ENCODE measurements at places on chromosomes 12 and 14.

DNA sequence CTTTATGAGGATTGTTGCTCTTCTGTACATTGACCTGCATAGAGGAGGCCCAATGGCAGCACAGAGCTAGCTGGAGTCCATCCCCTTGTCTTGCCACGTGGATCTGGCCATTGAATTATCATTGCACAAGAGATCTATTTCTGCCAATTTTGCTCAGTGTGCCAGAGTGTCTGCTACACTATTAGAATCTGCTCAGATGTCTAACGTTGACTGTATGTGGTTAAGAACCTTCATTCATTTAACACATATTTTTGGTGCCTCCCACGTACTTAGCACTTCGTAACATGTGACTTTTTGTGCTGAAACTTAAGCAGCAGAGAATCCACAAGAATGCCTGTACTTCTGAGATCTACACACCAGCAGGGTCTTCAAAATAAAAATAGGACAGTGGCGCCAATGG lies 166.0 kb upstream of the VASH1 start:
- DNase-seq = no peak

DNA sequence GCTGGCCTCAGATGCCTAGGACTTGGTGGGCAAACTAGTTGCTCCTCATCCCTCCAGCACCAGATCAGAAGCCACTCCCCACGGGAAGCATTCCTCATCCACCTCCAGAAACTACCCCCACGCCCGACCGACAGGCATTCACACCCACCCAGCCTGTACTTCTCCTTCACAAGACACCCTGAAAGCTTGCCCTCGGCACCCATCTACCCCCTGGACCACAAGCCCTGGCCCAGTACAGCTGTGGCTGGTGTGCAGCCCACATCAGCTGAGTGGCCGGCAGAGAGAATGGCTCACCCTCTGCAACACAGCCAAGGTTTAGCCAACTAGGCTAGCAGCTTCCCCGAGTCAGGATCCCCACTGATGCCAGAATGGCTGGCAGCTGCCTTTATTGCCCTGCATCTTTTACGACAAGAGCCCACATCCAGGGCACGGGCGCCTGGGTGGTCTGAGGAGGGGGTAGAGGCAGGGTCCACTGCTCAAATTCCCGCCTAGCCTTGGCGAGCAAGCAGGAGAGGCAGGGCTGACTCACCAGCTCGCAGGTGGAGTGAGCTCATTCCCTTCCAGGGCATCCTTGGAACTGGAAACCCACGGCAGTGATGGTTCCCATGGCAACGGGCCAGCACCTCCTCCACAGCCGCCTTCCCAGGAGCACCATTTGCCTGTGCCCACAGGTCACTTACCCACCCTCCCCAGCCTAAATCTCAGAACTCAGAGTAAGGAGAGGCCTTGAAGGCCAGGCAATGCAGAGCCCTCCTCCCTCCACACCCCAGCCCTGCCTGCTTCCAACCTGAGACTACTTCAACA lies 17.1 kb downstream of the ACTN1 start:
- peak; percentile 69 for DNase-seq

GRCh38 chr12:7129287-7129871 lies 690 bp upstream of the RBP5 start:
- no peak for DNase-seq

- DNase-seq = no peak
Measured at GRCh38 chr14:77005559-77005958, 22.9 kb downstream of the IRF2BPL start.

GRCh38 chr14:93619176-93619793 lies 169.0 kb downstream of the PRIMA1 start:
- peak; percentile 35 for DNase-seq

All from amniotic epithelial cell (primary cell).